ENCODE measurements at places on chromosomes 16 and 17.

- no peak for DNase-seq
These were observed 29.4 kb downstream of the IRF8 start for GRCh38 chr16:85928401-85928820.

GRCh38 chr16:19745286-19746010 is 27.4 kb downstream of the IQCK start:
- no peak for DNase-seq

DNA sequence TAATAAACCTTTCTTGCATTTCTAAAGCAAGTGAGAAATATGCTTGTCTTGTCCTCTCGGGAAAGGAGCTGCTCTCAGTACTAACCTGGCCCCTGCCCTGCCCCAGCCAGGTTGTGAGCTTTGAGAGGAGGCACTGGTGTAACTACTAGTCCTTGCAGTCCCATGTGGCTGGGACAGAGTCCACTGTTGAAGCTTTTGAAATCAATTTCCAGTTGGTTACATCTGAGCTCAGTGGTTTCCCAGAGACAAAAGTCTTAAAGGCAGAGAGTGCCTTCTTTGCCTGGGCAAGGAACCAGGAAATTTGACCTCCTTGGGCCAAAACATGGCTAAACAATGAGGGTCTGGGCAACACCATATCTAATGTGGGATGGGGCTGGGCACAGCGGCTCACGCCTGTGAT is 48.7 kb downstream of the GSG1L start:
- no peak for DNase-seq

GRCh38 chr17:79990704-79991103 is 45.0 kb downstream of the TBC1D16 start:
- no peak for DNase-seq

DNA sequence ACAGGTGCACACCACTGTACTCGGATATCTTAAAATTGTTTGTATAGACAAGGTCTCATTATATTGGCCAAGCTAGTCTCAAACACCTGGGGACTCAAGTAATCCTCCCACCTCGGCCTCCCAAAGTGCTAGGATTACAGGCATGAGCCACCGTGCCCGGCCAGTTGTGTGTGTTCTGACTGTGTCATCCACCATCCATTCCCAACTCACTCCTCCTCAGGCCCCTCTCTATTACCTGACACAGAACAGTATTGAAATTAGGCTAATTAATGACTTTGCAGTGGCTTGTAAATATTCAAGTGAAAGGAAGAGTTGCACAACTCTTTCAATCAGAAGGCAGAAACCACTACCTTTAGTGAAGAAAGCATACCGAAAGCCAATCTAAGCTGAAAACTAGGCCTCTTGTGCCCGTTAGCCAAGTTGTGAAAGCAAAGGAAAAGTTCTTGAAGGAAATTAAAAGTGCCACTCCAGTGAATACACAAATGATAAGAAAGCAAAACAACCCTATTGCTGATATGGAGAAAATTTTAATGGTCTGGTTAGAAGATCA is 28.7 kb downstream of the GOSR1 start:
- no peak for DNase-seq

- DNase-seq, result no peak
These were observed 205.6 kb downstream of the XYLT1 start for GRCh38 chr16:17265154-17265553.

GRCh38 chr17:46143827-46144236 is 49.4 kb downstream of the KANSL1 start:
- no peak for DNase-seq

- DNase-seq, result no peak
These were observed 54.9 kb downstream of the BEAN1 start for GRCh38 chr16:66481943-66482390.

DNA sequence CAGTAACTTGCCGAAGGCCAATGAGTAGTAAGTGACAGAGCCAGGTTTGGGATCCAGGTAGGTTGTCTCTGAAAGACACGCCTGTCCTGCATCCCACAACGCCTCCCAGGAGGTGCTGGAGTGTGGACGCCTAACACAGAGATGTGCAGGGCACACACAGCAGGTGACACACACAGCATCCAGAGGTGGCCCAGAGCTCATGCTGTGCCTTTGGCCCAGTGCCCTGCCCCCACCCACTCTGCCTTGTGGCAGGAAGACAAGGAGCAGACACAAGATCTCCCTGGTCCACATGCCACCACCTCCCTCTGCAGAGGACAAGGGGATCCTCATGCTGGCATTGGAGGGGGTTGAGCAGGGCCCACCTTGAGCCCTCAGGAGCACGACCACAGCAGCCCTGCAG is 14.7 kb upstream of the STH start:
- no peak for DNase-seq

DNA sequence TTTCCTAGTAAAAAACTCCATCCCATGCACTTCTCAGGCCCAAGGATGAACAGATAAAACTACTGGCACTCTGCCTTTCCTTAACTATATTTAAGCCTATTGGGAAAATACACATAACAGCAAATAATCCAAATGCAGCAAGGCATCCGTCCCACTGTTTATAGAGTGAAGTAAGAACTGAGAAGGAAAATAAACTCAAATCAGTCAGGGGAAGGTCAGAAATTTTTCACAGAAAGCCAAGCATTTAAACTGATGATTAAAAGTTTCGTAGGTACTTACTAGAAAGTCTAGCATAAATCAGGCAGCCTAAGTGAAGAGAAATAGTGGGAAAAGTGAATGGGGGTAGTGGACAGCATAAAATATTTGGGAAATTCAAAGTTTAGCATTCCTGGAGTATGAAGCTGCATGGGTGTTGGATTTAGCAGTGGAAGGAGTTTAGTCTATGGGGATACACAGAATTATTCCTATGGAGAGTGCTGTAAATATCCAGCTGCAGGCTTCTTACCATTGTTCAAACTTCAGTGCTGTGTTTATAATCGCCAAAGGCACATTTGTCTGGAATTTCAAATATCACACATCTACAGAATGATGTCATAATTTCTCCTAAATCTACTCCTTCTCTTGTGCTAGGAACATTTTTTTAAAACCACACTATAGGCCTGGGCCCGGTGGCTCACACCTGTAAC is 1131.0 kb upstream of the GOT2 start:
- no peak for DNase-seq

GRCh38 chr17:40041196-40041595 is 13.0 kb downstream of the MED24 start:
- no peak for DNase-seq

DNA sequence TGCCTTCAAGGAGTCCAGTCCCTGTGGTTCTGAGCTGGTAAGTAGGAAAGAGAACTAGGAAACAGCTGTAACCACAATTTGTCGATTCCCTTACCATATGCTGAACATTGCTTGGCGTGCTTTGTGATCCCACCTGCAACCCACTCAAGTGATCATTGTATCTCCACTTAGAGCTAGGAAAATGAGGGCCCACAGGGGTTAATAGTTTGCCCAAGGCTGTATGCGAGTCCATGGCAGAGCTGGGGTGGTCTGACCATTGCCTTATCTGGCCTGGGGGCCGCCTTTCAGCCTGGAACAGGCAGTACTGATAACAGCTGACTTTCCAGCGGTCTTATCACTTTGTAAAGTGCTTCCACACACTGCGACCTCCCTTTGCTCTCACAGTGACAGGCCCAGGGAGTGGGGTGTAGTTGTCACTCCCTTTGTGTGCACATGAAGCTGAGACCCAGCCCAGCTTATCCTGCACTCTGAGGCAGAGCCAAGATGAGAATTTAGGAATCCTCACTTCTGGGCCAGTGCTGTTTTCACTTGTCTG is 9.8 kb downstream of the MYL4 start:
- DNase-seq, result no peak

- no peak for DNase-seq
These were observed 25.8 kb downstream of the CAPNS2 start for GRCh38 chr16:55592306-55592705.

- DNase-seq, result no peak
These were observed 427.9 kb upstream of the ERCC4 start for GRCh38 chr16:13492046-13492445.

- no peak for DNase-seq
These were observed 345.3 kb downstream of the CA10 start for GRCh38 chr17:51813140-51813783.

GRCh38 chr16:82752172-82752571 is 125.4 kb downstream of the CDH13 start:
- DNase-seq, result no peak
